ENCODE measurements at places on chromosomes 6 and 20.

DNA sequence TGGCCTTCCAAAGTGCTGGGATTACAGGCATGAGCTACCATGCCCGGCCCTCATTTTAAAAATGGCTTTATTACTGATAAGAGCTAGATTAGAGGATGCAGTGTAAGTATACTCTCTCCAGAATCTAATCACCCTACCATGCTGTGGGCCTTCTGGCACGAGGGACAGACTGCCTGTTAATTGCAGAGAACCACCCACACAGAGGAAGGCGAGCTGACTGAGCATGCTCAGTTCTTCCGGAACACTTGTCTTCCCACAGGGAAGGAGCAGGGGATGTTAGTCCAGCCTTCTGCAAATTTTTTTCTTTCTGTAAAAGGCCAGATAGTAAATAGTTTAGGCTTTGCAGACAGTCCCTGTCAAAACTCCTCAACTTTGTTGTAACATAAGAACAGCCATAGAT, 48.9 kb downstream of the ALDH5A1 start:
- no peak for DNase-seq

DNA sequence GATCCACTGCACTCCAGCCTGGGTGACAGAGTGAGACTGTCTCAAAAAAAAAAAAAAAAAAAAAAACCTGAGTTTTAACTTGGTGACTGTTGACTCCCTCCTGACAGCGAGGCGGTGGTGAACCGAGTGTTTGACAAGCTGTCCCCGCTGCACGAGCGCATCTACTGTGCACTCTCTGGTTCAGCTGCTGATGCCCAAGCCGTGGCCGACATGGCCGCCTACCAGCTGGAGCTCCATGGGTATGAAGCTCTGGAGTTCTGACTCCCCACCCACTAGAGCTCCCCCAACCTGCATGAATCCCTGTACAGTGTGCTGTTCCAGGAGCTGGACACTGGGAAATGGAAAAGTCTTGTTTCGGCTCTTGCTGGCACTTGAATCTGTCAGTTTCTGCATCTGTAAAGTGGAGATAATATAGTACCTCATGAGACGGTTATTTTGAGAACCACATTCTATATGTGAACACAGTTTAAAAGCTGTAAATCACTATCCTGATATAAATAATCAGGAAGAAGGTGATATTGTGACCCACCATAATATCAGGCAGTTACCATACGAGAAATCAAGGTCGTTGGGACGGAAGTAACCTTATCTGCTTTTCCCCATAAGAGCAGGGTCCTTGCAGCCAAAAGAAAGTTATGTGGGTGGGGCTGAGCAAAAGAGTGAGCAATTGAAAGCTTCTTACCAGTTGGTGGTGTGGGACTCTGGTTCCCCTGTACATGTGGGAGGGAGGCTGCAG, 3.3 kb downstream of the PSMB9 start:
- no peak for DNase-seq

- DNase-seq: no peak
Observed at GRCh38 chr20:12243327-12243726, 325.6 kb downstream of the BTBD3 start.

- DNase-seq: no peak
Observed at GRCh38 chr6:122268394-122268793, 131.1 kb upstream of the HSF2 start.

DNA sequence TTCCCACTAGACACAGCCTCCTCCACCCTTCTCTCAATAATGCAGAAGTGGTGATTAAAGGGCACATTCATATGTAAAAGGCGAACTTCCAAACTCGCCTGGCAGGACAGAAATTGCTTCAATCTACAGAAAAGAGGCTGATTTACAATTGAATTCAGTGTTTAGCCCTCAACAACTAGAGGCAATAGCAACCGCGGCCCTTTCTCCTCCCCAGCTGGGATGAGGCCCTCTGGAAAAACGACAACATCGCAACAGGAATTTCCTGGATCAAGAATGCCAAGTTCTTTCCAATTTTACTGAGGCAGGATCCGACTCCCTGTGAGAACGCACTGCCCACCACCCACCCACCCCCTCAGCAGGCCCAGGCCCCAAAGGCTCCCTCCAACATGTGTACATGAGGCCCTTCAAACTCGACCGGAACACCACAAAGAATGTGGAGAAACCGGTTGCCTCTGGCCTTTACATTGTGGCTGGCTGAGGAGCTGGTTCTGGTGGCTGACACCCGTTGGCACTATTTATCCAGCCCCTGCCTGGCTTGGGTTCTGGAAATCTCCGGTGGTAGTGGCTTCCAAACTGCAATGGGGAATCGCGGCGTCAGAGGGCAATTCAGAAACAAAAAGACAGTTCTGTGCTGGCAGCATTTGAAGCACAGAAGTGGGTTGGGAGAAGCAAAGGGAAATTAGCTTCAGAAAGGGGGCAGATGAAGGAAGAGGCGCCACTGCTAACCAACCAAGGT, 36.8 kb downstream of the ZMYND8 start:
- DNase-seq: no peak

DNA sequence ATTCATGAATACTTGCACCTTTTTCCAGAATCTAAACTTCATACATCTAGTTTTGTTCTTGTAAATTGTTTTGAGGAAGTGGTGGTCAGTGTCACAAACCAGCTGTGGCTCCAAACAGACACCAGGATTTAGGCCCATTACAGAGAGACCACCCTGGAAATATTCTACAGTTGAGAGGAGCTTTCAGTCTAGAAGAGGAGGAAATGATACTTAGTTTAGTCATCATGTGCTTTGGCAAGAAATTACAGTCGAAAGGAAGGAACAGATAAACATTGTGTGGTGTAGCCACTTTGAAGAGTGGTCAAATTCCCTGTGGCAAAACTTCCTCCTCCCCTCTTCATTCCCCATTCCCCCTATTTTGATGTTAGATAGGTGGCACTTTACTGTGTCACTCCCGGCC, 15.7 kb downstream of the DCBLD1 start:
- DNase-seq: no peak
